H7 (cell line): ENCODE measurements at places on chromosomes 4 and X.

DNA sequence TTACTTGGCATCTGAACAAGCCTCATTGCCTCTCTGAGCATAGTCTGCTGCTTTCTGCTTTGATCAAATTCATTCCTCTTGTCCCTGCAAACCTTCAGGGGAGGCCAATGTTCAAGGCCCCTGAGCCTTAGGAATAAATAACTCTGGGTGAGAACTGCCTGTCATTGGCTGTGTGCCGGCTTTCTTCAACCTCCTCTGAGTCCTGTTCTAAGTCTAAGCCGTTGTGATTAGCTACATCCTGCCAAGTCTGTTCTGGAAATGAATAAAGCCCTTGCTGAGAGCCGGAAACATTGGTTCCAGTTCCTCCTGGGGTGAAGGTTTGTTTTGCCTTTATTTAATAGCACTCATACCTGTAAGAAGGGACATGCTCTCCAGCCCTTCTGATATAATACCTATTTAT is 13.8 kb downstream of the RNF4 start:
- no peak for DNase-seq

- DNase-seq: no peak
Measured at GRCh38 chr4:107044170-107044569, 8.1 kb upstream of the DKK2 start.

GRCh38 chr4:169922632-169923276 is 103.4 kb downstream of the MFAP3L start:
- DNase-seq: no peak

- DNase-seq: no peak
Measured at GRCh38 chr4:128635141-128635954, 174.2 kb upstream of the JADE1 start.

DNA sequence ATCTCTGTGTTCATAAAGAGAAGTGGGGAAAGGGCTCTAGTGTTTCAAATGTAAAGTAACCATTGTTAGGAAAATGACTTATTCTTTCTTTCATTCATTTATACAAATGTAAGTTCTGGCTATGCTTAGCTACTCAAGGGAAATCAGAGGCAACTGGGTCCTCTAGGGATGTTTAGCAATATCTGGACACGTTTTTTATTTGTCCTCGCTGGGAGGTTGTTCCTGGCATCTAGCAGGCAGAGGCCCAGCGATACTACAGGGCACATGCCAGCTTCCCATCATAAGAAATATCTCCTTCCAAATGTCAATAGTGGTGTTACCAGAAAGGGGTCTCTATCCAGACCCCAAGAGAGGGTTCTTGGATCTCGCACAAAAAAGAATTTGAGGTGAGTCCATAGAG is 150.0 kb downstream of the VCX3A start:
- no peak for DNase-seq

- DNase-seq: no peak
Measured at GRCh38 chr4:60743654-60744053, 456.5 kb upstream of the ADGRL3 start.

DNA sequence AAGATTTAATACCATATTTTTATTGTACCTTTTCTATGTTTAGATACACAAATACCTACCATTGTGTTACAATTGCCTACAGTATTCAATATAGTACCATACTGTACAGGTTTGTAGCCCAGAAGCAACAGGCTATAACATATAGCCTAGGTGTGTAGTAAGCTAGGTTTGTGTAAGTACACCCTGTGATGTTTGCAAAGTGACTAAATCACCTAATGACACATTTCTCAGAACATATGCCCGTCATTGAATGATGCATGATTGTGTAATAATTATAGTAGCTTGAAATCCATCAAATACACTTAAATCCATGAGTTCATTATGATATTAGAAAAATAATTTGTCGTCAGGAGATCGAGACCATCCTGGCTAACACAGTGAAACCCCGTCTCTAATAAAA is 30.8 kb downstream of the GAB3 start:
- no peak for DNase-seq

- DNase-seq: no peak
Measured at GRCh38 chr4:55393461-55394320, 2.1 kb upstream of the TMEM165 start.
